ENCODE measurements at places on chromosomes 3 and 15.

DNA sequence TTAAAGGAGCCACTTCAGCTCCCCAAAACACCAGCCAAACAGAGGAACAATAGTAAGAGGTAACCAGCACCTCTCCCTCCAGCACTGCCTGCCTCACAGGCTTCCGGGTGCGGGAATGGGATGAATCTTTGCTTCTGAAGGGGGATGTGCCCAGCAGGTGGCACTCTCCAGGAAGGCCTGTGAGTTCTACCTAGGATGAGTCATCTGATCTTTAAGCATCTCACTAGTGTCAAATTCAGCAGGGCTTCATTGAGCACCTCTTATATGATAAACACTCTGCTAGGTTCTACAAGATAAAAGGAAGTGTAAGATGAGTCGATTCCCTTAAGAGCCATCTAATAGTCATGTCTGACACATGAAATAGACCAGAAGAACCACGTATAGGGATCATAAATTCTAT, 237.4 kb upstream of the UMPS start:
- peak; percentile 43 for DNase-seq

DNA sequence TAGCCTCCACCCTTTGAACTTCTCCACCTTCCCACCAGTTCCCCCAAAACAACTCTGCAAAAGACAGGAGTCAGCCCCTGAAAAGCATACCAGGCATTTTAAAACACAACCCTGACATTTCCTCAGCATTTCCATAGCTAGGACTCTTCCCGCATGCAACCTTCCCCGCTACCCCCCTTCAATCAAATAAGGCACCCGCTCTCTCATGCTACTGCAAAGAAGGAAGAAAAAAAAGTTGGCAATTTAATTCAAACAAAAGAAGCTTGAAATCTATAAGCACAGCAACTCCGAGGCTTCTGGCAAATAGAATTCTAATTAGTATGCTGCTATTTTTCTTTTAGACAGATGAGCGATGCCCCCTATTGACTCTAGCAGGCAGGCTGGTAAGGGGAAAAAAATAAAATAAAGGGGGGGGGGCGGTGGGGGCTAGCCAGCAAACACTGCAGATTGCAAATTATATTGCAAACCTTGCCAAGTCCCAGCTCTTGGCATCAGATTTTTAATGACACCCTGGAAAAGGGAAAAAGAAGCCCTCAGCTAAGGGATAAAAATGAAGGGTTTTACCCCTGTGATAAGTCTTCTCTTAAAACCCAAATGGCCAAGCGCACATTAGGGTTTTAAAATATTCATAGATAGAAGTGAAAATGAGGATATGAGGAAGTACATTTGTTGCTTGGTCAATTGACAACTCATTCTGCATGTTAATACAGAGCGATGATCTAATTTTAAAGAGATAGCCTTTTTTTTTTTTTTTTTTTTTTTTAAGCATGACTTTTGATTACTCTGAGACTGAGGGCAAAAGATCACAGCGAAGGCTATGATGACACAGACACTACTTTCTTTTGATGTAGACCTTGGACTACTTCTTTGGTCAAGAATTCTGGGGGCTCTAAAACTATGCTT, 255.2 kb downstream of the NR2F2 start:
- no peak for DNase-seq

GRCh38 chr3:195366200-195366925, 76.5 kb downstream of the ACAP2 start:
- DNase-seq, result no peak

DNA sequence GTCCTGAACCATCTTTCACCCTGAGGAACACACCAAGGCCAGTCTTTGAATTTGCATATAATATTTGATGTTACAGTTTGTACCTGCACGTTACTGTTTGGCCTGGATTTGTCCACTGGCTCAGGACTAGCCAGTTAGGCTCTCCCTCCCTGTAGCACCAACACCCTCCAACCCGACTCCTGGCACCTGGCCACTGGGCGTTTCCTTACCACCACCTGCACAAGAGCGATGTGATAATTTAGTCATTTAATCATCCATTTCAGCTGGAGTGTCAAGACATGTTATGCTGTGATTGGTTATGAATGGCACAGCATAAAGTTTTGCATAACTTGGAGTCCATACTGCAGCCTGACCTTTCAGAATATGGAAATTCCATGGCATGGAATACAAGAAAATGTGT, 242.4 kb downstream of the KCNMB2 start:
- DNase-seq, result no peak

GRCh38 chr15:64619880-64620839, 155.2 kb downstream of the RBPMS2 start:
- no peak for DNase-seq

DNA sequence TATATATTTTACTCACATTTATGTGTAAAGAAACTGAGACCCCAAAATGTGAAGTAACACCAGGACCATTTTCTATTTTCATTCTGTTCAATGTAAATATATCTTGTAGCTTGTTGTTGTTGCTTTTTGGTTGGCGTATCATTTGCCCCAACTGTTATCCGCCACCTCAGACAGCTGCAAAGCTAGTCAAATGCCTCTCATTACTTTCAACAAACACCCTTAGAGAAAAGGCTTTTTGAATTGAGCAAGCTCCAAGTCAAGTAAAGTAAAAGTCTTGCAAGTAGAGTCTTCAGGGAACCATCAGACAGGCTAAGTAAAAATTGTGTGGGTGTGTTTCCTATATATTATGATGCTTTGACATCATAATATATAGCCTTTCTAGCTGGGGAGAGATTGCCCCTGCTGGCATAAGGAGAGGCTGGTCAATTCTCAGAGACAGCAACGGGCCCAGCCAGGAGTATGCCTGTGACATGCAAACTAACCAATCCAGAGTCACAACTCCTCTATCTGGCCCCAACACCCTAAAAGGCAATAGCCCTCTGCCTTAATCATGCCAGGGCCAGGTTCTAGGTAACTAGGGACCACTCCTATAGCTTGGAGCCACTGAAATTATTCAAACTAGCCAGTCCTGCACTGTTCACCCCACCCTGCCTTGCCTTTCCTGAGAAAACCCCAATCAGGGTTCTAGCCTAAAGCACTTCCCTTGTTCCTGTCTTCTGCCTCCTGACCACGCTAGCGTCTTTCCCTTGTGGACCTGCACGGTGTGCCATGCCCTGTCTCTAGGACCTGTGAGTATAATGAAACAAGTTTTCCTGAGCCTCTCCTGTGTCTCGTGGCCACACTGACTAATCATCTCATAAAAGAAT, 75.6 kb downstream of the RAD18 start:
- no peak for DNase-seq

DNA sequence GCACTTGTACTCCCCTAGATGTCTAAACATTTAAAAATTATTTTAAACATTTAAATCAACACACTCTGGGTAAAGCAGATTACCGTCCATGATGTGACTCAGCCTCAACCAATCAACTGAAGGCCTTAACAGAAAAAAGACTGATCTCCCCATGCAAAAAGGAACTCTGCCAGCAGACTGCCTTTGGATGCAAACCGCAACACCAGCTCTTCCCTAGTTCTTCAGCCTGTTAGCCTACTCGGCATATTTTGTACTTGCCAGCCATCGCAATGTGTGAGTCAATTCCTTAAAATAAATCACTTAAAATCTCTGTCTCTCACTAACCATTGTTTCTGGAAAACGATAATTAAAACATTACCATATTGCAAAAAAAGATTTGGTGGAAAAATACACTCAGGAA, 375.9 kb downstream of the RSL24D1 start:
- no peak for DNase-seq

GRCh38 chr15:71251584-71252043, 136.3 kb downstream of the THSD4 start:
- no peak for DNase-seq

- no peak for DNase-seq
Measured at GRCh38 chr15:84904419-84904818, 20.0 kb downstream of the SLC28A1 start.

Measured in endothelial cell (in vitro differentiated cells).